ENCODE measurements at places on chromosomes 1 and 21.

DNA sequence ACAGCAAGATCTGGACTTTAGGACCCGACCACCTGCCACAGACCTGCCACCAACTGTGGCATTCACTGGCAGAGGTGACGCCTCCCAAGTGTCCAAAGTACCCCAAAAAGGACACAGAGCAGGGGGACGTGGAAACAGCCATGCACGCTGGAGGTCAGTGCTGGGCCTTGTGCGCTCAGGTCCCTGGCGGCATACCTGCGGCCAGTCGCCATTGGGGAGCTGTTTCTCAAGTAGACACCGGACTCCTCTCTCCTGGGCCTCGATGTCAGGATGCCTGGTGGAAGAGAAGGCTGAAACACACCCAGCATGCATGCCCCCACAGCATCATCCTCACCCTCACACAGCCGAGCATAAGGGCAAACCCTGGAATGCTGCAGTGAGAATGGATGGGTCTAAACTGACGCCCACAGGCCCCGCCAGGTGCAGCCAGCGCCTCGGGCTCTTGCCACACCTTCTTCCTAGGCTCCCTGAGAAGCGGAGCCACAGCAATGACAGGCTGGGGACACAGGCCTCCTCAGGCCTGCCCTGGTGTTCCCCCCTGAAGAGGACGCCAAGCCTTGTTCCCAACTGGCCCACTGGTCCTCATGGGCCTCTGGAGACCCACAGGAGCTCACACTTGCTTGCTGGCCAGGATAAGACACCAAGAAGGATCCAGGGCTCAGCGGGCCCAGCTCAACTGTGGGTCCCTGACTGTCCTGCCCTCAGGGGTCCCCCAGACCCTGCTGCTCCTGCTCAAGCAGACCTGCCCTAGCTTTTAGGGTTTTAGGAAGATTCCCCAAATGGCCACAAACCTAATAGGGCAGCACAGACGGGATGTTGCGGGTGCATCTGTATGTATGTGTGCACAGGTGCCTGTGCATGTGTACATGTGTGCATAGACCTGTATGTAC lies 7.7 kb upstream of the SPATC1L start:
- no peak for DNase-seq

- no peak for DNase-seq
Measured at GRCh38 chr1:226737819-226738420, 1.2 kb downstream of the ITPKB start.

GRCh38 chr1:228334226-228334935 lies 72.3 kb downstream of the TRIM11 start:
- no peak for DNase-seq

GRCh38 chr1:53645690-53646078 lies 93.3 kb downstream of the GLIS1 start:
- no peak for DNase-seq

- no peak for DNase-seq
Measured at GRCh38 chr1:76501586-76502219, 365.6 kb upstream of the ST6GALNAC5 start.

DNA sequence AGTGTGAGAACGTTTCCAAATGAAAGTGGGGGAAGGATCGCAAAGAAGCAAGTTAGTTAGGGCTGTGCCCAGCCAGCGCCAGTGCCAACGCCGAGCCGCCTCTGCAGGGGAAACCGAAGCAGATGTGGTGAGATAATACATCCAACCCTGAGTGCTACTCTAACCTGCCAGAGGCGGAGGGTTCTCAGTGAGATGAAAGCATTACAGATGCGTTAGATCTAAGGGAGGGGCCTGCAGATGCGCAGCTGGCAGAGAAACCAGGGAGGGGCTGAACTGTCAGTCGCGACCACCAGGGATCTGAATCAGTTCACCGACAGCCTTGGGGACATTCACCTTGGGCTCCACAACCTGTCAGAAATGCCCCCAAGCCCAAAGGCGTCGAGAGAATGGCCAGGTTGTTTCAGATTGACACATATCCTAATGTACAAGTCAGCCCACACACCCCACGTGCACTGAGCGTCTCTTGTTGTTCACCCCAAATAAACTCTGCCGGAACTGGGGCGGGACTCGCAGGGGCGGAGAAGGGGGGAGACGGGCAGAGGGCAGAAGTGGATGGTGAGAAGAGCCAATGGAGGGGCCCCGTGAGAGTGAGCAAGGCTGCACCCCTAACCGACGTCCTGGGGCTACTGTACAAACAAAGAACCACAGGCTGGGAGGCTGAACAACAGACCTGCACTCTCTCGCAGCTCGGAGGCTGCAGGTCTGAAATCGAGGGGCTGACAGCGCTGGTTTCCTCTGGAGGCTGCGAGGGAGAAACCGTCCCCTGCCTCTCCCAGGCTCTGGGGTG lies 8.7 kb upstream of the UMODL1 start:
- peak; percentile 77 for DNase-seq

- DNase-seq, result no peak
Measured at GRCh38 chr1:182867861-182868260, 28.7 kb downstream of the DHX9 start.

DNA sequence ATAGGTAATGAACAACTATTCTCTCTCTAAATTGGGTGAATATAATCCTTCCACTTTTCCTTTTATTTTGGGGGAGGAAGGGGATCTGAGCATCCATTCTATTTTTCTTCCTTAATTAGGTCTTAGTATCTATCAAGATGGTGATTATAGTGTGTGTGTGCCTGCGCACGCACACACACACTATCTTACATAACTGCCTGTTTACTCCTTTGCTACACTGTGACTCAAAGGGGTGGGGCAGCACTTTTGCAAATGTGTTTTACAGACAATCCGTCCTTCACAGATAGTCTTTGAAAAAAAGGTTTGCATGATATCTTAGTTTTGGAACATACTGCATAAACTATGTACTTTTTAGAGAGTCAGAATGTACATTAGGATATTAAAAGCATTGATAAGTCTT lies 191.5 kb downstream of the SDCCAG8 start:
- no peak for DNase-seq

GRCh38 chr1:181562395-181562794 lies 79.1 kb downstream of the CACNA1E start:
- no peak for DNase-seq

DNA sequence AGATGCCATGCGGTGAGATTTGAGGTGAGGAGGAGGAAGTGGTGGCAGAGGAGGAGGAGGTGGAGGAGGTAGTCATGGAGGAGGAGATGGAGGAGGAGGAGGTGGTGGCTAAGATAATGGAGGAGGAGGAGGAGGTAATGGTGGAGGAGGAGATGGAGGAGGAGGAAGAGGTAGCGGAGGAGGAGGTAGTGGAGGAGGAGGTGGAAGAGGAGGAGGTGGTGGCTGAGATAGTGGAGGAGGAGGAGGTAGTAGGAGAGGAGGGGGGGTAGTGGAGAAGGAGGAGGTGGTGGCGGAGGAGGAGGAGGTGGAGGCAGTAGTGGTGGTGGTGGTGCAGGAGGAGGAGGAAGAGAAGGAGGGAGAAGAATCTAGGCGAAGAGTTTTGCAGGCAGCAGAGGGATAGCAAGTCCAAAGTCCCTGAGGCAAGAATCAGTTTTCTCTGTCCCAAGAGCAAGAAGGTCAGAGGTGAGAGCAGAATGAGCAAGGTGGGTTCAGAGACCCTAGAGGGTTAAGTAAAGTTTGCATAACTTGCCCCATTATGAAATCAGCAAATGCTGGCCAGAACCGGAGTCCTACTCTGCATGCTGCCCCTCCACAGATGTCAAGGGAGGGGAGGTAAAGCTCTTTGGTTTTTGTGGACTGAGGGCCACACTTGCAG lies 38.9 kb upstream of the GNPAT start:
- DNase-seq, result no peak

GRCh38 chr1:221517961-221518360 lies 223.9 kb downstream of the DUSP10 start:
- no peak for DNase-seq

GRCh38 chr21:33071770-33072306 lies 1.9 kb downstream of the OLIG1 start:
- DNase-seq, result no peak

- DNase-seq, result peak; percentile 5
Measured at GRCh38 chr1:116711263-116711840, 42.9 kb upstream of the CD2 start.

DNA sequence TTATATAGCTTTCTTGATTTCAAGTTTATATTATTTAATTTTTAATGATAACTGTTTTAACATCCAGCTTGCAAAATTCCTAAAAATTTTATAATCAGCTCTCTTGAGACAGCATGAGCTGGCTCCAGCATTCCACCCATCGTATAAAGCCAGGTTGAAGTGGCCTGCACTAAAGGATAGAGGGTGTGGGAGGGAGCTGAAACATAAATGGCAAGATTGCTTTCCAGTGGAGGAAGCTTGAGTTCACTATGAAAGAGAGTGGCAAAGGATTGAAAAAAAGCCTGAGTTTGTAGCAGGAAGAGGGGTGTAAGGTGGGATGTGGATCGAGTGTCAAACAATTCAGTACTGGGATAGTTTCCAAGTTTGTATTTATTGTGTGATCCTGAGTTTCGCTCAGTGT lies 48.5 kb upstream of the ZNF644 start:
- DNase-seq, result no peak

DNA sequence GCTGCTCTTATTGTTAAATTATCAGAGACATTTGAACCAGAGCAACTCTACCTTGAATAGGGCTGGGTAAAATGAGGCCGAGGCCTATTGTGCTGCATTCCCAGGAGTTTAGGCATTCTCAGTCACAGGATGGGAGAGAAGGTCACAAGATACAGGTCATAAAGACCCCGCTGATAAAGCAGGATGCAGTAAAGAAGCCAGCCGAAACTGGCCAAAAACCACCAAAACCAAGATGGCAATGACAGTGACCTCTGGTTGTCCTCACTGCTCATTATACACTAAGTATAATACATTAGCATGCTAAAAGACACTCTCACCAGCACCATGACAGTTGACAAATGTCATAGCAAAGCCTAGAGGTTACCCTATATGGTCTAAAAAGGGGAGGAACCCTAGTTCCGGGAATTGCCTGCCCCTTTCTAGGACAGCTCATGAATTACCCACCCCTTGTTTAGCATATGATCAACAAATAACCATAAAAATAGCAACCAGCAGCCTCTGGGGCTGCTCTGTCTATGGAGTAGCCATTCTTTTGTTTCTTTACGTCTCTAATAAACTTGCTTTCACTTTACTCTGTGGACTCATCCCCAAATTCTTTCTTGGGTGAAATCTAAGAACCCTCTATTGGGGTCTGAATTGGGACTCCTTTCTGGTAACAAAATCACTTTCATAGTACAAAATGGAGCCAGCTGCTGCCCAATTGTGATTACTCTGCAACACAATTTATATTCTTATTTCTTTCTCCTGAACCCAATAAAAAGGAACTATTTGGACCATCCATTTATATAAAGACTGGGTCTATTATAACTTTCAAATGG lies 179.6 kb downstream of the TGFBR3 start:
- DNase-seq, result no peak

GRCh38 chr1:30875916-30876315 lies 32.6 kb downstream of the SDC3 start:
- DNase-seq, result no peak

GRCh38 chr1:8587784-8588183 lies 229.7 kb downstream of the RERE start:
- no peak for DNase-seq

DNA sequence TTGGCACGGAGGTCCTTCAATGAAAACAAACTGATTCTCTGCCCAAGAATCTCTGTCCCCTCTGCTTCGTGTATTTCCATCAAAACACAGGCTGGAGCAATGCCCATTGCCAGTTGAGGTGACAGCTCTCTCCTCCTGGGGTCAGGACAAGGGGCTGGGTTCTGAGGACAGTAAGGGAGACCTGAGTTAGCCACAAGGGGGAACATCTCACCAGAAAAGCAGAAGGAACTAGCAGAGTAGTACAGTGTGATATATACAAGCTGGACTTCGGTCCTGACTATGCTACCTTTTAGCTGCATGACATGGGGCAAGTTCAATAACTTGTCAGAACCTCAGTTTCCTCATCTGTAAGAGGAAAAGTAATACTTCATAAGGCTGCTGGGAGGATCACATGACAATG lies 50.3 kb downstream of the SYT2 start:
- DNase-seq, result no peak

DNA sequence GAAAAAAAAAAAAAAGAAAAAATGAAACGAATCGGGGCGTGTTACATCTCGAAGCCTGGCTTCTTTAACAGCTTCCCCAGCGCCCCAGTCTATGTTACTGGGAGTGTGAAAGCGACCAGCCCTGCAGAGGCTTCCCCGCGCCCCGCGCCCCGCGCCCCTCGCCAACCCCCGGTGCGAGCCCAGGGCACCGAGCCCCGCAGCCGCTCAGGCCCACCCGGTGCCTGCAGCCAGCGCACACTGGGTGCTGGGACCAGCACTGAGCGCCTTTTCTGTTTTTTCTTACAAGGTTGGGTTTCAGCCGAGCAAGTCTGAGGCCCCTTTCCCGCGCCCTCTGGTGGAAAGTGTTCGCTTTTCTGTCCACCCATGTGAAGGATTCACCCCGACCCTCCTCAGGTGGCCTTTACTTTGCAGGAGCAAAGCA lies 42.1 kb upstream of the ZNF496 start:
- DNase-seq, result peak; percentile 46

GRCh38 chr1:212680680-212681389 lies 18.8 kb downstream of the BATF3 start:
- no peak for DNase-seq

- no peak for DNase-seq
Measured at GRCh38 chr1:203095061-203095690, 9.4 kb upstream of the MYOG start.

DNA sequence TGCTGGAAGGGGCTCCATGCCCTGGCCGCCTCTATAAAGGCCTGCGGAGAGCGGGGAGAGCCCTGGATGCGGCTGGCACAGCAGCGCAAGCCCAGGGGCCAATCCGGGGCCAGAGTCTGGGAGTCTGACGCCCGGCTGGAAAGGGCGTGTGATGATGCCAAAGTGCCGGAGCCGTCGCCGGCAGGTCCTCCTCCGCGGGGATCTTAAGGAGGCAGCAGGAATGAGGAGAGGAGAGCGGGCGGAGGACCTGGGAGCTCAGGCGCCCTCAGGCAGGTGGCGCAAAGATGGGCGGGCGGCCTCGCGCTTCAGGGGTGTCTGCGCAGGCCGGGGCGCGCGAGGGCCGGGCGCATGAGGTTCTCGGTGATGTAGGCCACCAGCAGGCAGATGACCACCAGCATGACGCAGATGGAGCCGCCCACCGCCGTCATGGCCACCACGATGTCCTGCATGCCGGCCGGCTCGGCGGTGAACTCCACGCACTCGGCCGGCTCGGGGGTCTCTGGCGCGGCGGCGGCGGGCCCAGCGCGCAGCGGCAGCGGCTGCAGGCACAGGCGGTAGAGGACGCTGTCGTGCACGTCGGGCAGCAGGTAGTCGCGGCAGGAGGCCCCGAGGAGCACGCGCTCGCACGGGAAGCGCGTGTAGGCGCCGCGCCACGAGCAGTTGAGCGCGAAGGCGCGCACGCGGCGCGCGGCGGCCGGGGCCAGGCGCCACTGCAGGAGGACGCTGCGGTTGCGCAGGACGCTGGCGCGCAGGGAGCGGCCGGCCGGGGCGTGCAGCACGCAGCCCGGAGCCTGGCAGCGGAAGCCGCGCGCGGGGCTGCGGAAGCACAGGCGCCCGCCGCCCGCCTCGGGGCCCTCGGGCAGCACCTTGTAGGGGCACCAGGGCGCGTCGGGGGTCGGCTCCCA lies 653 bp downstream of the FNDC10 start:
- no peak for DNase-seq

- no peak for DNase-seq
Measured at GRCh38 chr1:191618181-191618580, 540.1 kb upstream of the RGS18 start.

- no peak for DNase-seq
Measured at GRCh38 chr1:192904438-192904895, 95.6 kb downstream of the RGS2 start.

- peak; percentile 8 for DNase-seq
Measured at GRCh38 chr1:185559684-185560331, 174.4 kb upstream of the HMCN1 start.

Data from stimulated activated CD4-positive, alpha-beta T cell treated with anti-CD3 and anti-CD28 coated beads, Interleukin-15, amount 100 ng/mL, for 1 hour (primary cell).